ENCODE measurements at places on chromosomes 12 and 14. TPM values are rescaled to one million over a fixed set of nuclear protein-coding genes. Genes with fewer than 3 reads are reported as not detected.

CLEC9A gene
- not detected for total RNA-seq

- no peak overlapping the region for H3K4me3 ChIP-seq
- no peak overlapping the region for H3K27ac ChIP-seq
- peaks cover 45% of the 10 kb centered on the region for H3K36me3 ChIP-seq
- DNase-seq: no peak
- H3K27me3 ChIP-seq: no peaks in the 10 kb centered on the region
- H3K4me1 ChIP-seq: peaks cover 17% of the 10 kb centered on the region
Observed at GRCh38 chr14:88605594-88605993, 42.8 kb downstream of the ZC3H14 start.

GRCh38 chr12:63021116-63021515 lies 86.2 kb upstream of the PPM1H start:
- H3K4me3 ChIP-seq: no peak overlapping the region
- no peak overlapping the region for H3K27ac ChIP-seq
- H3K36me3 ChIP-seq: no peaks in the 10 kb centered on the region
- H3K27me3 ChIP-seq: peaks cover 23% of the 10 kb centered on the region

GRCh38 chr12:47433876-47434275 lies 272.0 kb downstream of the RPAP3 start:
- H3K27ac ChIP-seq: no peak overlapping the region
- no peak for DNase-seq
- H3K4me1 ChIP-seq: peaks cover 11% of the 10 kb centered on the region

- no peaks in the 10 kb centered on the region for H3K27me3 ChIP-seq
- peaks cover 2% of the 10 kb centered on the region for H3K36me3 ChIP-seq
- no peak overlapping the region for H3K4me3 ChIP-seq
- H3K27ac ChIP-seq: no peak overlapping the region
- DNase-seq: no peak
Observed at GRCh38 chr12:16766736-16767135, 160.8 kb upstream of the LMO3 start.
